ENCODE measurements at places on chromosomes 6 and 20. TPM values are rescaled to one million over a fixed set of nuclear protein-coding genes. Genes with fewer than 3 reads are reported as not detected.

The FLRT3 gene
- total RNA-seq, result not detected

The PRL gene
- not detected for total RNA-seq

The SIRPG gene
- total RNA-seq, result 33.8 TPM

The PBOV1 gene
- total RNA-seq, result not detected

The ENPP4 gene
- total RNA-seq, result 6.0 TPM

The BTNL2 gene
- not detected for total RNA-seq

The SRSF3 gene
- 532 TPM for total RNA-seq

The SEL1L2 gene
- total RNA-seq, result not detected

The HLA-DRB5 gene
- total RNA-seq, result 5.1 TPM

The MSH5 gene
- 87.8 TPM for total RNA-seq

The HMGCLL1 gene
- not detected for total RNA-seq

The FILIP1 gene
- total RNA-seq, result not detected

The MANEA gene
- 22.6 TPM for total RNA-seq

The KHDC1L gene
- total RNA-seq, result not detected

The TRIM31 gene
- 0.09 TPM for total RNA-seq

The ACAT2 gene
- 85.3 TPM for total RNA-seq

The CCN6 gene
- 0.26 TPM for total RNA-seq

The C6orf62 gene
- 118 TPM for total RNA-seq
